SW 1271 (cell line): ENCODE measurements at places on chromosomes 4 and X.

- no peak for DNase-seq
Measured at GRCh38 chr4:37725718-37726117, 39.5 kb upstream of the RELL1 start.

- no peak for DNase-seq
Measured at GRCh38 chrX:122219735-122220134, 964.3 kb upstream of the GRIA3 start.

GRCh38 chr4:77600521-77601451 is 4.8 kb upstream of the CXCL13 start:
- no peak for DNase-seq

DNA sequence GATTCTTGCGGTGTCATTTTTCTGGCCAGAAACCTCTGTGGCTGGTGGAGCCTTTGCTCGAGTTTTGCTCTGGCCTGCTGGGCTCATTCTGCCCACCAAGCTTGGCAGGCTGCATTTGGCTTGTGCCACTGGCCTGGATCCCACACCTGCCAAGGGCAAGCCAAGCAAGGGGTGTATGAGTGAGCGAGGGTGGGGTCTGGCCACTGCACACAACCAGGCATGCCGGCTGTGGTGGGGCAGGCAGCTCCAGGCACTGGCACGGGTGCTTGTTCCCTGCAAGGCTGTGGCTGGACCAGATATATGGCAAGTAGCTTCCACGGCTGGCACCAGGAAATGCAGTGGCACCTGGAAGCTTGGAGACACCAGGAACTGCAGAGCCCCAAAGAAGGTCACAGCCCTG is 68.6 kb upstream of the PPP3CA start:
- DNase-seq: no peak

GRCh38 chr4:55125087-55125721 is at the start of gene KDR:
KDR (minus strand) TSS chr4:55125595; CDS start chr4:55125293, 302 bp downstream.
- DNase-seq: no peak
